Stimulated activated CD8-positive, alpha-beta memory T cell treated with anti-CD3 and anti-CD28 coated beads, Interleukin-4, amount 100 ng/mL, for 1 hour (primary cell): ENCODE measurements at places on chromosomes 7 and 10.

- DNase-seq, result no peak
Observed at GRCh38 chr7:13117103-13117502, 429.7 kb downstream of the ARL4A start.

DNA sequence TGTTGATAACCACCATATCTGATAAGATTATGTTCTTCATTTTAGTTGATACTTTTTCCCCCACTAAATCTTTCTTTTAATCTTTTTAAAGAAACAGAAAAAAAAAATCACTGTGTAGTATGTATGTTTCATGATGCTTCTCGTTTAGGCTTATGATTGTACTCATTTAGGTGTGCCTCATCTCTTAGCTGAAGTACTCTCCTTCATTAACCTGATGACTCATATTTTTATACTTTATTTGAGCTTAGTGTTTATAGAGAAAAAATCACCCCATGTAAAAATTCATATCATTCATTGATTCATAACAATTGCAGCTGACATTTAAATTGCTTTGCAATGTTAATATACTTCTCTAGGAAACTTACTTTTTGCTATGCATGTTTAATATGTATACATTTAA, 158.9 kb downstream of the MLLT10 start:
- DNase-seq, result no peak

DNA sequence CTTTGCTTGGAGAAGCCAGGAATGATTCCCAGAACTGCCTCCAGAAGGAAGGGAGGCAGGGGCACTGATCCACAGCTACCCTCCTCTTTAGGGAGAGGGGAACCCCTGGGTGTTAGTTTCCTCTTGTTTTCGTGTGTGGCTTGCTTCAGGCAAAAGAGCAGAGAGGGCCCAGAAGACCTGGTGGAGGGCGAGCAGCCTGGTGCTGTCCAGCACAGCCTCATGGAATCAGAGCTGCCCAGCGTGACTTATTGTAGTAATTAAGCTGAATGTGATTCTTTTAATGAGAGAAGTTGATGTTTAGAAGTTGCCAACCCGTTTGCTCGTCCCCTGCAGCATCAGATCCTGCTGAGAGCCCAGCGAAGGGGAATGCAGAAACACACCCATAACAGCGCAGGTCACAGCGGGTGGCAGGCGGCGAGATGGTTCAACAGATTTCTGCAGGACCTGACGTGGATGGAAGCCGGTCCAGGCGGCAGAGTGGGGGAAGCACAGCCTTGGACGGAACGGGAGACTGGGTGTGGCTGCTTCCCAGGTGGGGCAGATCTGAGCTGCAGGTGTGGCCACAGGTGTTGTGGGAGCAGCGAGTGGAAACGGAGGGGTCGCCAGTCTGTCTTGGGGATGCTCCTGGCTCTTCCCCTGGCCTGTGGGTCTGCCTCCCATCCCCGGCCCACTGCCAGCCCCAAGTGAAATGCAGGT, 53.7 kb upstream of the SHH start:
- no peak for DNase-seq

GRCh38 chr7:2001601-2002442, 230.9 kb downstream of the MAD1L1 start:
- no peak for DNase-seq

GRCh38 chr10:108601851-108602250, 1321.5 kb downstream of the XPNPEP1 start:
- DNase-seq, result no peak

- DNase-seq, result no peak
Observed at GRCh38 chr10:74507951-74508350, 318.4 kb upstream of the KAT6B start.

DNA sequence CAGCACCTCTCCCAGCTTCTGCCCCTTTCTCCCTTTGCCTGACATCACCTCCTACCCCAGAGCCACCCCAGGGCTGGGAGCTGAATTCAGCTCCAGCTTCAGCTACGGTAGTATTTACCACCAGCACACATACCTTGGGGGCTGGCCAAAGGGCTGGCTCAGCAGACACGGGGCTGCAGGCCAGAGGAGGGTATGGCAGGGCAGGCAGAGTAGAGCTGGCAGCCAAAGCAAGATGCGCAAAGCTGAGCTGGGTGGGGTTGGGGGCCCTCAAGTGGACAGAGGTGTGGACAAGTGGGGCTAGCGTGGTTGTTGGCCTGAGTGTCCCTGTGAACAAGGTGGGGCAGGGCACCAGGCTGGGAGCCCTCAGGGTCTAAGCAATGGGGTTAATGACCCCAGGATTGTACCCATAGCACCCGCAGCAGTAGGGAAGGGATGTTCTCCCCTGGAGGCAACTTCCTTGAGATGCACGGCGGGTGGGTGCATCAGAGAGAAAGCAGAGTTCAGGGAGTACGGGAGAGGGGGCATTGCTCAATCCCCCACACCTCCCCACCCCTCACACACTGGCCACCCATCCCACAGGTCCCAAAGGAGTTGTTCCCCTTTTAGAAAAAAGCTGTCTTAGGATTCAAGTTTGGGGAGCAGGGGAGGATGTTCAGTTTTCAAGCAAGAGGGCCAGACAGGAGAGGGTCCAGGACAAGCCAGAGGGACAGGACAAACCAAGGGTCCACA, 8.0 kb downstream of the VSIR start:
- DNase-seq, result no peak

DNA sequence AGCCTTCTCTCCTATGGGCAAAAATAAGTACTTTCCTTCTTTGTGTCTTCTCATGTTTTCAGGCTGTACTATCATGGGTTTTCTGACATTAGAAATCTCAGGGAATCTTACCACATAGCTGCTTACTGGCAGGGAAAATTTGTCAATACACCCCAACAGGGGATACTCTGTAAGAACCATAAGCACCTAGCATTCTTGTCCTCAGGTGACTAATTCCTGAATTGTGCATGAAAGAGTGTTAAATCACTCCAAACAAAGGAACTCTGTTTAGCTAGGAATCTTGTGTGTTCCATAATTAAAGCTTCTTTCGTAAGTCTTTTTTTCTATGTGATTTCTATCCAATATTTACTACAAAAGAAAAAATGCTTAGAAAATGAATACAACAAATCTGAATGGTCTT, 206.7 kb upstream of the POT1 start:
- DNase-seq, result no peak

DNA sequence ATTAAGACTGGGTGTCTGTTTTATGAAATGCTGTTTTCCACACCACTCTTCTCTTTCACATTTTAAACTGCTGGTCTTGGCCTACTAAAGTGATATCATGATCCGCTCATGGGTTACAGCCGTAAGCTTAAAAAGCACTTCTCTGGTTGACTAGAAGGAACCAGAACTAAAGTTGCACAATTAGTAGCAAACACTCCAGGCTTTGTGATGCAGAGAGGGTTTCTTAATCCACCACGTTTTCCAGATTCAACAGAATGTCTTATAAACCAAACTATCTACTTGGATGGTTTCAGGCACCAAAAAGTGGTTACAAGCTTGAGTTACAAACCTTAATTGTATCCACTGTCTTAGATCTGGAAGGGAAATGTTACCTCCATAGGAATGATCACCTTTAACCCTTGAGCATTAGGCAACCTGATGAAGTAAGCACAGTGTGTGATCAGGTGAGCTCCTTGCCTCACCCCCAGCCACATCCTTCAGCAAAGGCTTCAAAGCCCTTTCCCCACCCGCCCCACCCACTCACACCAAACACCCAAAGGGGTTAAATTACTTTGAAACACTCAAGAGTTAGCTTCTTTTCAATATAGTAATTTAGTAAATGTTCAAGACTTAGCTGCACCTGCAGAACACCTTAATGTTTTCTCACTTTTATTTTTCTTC, 3.5 kb downstream of the ELMO1 start:
- DNase-seq, result no peak
